T-helper 2 cell (primary cell): ENCODE measurements at places on chromosomes 6 and 20.

- DNase-seq: no peak
These were observed 32.4 kb upstream of the CAP2 start for GRCh38 chr6:17361013-17361412.

GRCh38 chr6:46012834-46013233, 2.8 kb downstream of the CLIC5 start:
- no peak for DNase-seq

- no peak for DNase-seq
These were observed 119.7 kb downstream of the BCKDHB start for GRCh38 chr6:80226151-80226550.

GRCh38 chr20:8271727-8272126, 139.7 kb downstream of the PLCB1 start:
- DNase-seq: no peak

DNA sequence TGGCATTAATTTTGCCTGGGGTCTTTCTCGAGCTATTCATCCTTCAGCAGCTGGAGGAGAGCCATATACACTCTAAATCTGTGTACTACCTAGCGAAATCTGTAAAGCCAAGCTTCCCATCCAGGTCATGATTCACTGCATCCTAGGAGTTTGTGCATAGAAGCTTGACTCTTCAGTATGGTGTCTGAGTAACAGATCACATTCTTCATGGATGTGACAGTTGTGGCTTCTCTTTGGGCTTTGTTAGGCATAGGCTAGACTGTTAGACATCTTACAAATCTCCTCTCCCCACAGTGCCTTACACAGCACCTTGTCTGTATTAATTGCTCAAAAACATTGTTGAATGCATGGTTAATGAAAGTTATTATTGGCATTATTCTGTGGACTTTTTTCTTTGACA, 177.0 kb downstream of the EYA4 start:
- DNase-seq: no peak

DNA sequence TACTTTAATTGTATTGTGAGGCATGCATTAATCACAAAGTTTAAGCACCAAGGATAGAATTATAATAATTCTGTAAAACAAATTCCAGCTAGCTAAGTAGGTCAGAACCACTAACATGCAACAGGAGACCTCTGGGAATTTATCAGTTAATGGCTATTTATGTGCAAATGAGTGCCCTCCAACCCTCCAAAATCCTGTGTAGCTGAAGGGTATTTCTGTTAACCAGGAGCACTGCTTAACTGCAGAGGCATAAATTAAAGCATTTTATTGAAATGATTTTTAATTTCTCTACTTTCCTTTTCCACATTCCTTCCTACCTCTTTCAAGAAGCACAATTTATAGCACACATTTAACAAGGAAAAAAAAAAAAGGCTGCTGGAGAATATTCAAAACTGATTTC, 77.0 kb downstream of the MMS22L start:
- no peak for DNase-seq

GRCh38 chr6:136012943-136013342, 161.4 kb downstream of the PDE7B start:
- DNase-seq: no peak

- no peak for DNase-seq
These were observed 21.5 kb upstream of the AAR2 start for GRCh38 chr20:36214684-36215256.

GRCh38 chr20:4813863-4814695, 92.4 kb downstream of the PRND start:
- no peak for DNase-seq

DNA sequence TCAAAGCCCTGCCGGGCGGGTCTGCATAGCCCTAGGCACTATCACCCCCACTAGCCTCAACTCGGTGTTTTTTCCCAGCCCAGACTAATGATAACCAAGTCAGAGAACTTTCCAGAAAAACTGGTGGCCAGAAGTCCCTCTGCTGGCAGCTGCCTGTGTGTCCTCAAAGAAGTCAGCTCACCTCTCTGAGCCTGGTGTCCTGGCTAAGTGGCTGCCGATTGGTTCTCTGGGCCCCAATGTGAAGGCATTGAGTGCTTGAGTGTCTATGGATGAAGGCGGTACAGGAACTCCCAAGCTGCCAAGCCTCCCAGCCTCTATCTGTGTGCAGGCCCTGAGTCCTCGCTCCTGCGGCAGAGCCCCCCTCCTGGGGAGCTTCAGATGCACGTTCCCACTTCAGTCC, 355.6 kb downstream of the TAF4 start:
- DNase-seq: no peak

DNA sequence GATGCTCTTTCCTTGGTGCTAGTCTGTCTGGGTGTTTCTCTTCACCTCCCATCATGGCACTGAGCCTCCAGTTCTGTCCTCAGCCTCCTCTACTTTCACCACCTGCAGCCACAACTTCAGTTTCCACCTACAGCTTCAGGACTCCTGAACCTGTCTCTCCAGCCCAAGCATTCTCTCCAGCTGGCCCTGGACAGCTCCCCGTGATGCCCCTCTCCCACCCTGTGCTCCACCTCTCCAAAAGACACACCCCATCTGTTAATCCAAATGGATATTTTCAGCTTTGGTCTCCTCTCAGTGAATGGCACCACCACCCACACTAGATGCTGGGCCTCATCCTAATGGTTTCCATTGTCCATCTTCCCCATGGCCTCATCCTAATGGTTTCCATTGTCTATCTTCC, 79.5 kb upstream of the NEDD9 start:
- no peak for DNase-seq

- DNase-seq: no peak
These were observed 360.7 kb downstream of the NKAIN2 start for GRCh38 chr6:124164343-124164742.

DNA sequence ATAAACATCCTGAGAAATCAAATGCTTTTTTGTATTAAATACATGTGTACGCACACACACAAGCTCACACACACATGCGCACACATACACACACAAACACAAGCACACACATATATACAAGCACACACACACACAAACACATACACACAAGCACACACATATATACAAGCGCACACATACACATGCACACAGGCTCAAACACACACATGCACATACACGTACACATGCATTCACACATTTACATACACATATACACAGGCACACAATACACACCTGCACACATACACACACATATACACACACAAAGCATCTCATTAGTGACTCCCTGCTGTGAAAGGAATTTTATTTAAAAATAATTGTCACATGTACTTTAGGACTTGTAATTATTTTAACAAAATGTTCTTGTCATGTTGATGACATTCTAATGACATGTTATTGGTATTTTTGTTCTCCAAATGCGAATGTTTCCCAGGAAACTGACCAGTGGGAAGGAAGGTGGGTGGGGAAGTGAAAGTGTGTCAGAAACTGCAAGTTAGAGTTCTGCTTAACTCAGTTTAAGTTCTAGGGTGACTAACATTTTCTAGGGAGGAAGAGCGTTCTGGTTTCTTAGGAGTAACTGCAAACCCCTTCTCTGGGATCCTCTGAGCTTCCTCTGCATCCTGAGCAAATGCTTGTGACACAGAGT, 113.9 kb upstream of the ZNF217 start:
- DNase-seq: no peak

DNA sequence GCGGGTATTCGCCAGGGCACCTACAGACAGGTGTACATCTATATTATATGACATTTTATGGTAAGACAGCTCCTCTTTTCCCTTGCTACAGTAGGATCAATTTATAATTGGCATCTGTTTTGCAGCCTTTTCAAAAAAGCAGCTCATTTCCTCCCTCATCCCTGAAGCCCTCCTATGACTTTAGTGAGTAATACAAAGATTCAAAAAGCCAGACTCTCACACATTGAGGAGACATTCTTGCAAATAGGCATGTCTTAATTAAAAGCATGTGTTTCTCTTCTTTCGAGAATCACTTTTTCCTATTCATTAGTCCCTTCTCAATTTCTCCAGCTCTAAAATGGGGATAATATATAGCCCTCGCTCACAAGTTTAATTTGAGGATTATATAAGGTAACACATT, 283.4 kb downstream of the TBC1D7 start:
- no peak for DNase-seq

GRCh38 chr6:163137398-163137881, 277.1 kb upstream of the QKI start:
- no peak for DNase-seq

GRCh38 chr6:16064671-16065072, 64.2 kb upstream of the MYLIP start:
- no peak for DNase-seq

GRCh38 chr6:75530696-75531095, 37.1 kb upstream of the FILIP1 start:
- no peak for DNase-seq

- DNase-seq: no peak
These were observed 38.8 kb upstream of the FOXA2 start for GRCh38 chr20:22623211-22623610.

DNA sequence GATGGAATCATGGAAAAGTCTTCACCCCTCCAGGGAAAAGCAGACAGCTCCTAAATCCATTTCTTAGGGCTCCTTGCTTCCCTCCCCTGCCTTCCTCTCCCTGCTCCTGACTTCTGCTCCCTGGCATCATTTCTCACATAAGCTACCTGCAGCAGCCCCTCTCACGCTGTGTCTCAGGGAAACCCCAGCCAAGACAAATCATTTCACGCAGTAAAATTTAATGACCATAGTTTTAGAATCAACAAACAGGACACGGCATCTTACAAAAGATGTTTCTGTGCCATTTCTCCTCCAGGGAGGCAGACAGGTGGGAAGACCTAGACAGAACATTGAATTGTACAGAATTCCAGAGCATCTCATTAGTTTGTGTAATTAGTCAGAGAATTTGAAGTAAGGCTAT, 16.5 kb upstream of the FOXQ1 start:
- no peak for DNase-seq

GRCh38 chr6:113630738-113631535, 226.2 kb upstream of the MARCKS start:
- DNase-seq: no peak

GRCh38 chr20:50194831-50195523, 4.3 kb downstream of the CEBPB start:
- DNase-seq: no peak

DNA sequence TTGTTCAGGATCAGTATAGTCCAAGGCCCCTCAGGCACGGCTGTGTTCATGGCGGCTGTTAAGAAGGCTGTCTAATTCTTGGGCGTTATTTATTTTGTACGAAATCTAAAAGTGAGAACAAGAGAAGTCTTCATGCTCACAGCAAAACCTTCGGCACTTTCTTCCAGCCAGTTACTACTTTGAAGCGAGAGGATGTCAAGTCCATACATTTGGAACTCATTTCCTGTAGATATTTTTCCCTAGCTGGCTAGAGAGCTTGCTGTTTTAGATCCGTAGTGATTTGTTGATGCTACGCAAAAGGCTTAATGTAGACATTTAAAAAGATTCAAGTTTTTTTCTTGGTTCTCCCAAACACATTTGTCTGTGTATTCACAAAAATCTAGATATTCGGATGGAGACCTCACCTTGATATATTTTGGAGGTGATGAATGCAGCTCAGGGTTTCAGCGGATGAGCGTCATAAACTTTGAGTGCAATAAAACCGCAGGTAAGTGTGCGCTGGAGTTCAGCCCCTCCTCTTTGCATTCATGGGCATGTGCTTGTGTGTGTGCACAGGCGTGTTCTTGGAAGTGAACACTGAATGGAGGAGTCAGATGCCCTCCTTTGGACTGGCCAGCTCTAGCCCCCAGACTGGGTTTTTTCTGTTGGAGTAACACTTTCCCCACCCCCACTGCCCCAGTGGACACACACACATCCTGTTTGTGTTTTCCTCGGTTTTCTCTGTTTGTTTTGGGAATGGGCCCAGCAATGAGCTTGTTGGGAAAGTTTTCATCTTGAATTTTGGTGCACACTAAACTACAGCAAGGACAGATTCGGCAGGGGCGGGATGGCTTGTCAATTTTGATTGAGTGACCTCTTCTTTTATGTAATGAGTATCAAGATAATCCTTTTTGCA, 65.4 kb downstream of the IGF2R start:
- no peak for DNase-seq

DNA sequence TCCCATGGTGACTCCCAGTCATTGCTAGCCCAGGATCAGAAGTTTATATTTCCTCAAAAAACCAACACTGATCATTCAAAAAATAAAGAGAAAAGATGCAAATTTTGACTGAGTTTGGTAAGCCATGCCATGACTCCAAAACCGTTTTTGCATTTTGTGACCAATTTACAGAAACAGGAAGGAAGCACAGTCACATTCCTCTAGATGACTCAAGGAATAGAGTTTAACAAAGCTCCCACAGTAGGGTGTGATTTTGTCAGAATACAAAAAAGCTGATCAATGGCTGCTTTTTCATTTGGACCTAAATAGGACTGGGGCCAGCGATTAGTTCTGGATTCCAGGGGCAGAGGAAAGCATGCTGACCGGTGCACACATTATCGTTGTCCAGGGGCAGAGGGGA, 179.4 kb upstream of the AFDN start:
- DNase-seq: no peak

DNA sequence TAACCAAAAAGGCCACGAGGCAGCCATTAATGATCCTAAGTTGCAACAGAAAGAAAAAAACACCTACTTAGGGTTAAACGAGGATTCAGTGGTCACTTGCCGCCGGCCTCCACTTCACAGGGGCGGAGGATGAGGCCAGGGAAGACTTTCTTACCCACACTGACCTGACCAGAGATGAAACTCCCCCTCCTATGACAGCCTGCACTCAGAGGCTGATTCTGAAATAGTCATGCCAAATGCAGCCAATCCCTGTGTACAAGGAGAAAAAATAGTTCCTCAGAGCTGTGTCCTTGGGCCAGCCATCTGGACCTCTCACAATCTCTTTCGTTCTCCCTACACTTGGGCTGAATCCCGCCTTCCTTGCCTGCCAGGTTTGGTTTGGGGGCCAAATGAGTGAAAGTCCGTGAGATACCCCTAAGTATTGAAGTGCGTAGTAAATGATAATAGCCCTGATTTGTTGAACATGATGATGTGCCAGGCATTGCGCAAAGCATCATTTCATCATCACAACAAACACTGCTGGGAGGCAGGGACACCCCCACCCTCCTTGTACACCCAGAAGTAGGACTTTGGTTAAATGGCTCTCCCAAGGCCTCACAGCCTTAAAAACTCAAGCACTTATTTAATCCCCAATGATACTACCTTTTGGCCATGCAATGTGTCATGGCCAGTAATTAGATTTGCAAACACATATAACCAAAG, 3.2 kb upstream of the IRF4 start:
- DNase-seq: no peak

DNA sequence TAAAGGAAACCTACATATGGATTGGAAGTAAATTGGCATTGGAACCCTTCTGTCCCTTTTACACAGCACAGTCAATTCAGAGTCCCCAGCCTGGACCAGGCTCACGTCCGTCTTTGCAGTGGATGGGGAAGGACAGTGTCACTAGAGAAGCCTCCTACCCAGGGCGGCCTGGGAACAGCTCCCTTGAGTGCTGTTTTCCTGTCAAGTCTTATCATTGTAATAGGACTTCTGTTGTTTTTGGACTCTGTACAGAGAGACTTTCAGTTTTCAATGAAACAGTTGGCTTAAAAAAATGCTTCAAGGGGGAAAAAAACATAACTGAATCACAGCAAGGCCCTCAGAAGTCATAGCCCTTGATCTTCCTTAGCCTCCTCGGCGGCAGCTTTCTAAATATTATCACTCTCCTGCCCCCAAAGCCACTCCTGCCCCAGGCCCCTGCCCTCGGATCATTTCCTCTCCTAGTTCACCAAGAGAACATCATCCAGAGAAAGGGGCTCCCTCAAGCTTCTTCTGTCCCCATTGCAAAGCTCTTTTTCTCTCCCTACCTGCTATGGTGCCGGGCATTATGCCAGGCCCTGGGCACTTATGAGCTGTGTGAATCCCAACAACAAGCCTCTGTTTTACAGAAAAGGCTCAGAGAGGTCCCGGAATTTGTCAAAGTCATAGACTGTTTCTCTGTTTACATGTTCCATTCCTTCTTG, 37.8 kb upstream of the CNKSR3 start:
- DNase-seq: no peak
